ENCODE measurements at places on chromosomes 2 and 18.

DNA sequence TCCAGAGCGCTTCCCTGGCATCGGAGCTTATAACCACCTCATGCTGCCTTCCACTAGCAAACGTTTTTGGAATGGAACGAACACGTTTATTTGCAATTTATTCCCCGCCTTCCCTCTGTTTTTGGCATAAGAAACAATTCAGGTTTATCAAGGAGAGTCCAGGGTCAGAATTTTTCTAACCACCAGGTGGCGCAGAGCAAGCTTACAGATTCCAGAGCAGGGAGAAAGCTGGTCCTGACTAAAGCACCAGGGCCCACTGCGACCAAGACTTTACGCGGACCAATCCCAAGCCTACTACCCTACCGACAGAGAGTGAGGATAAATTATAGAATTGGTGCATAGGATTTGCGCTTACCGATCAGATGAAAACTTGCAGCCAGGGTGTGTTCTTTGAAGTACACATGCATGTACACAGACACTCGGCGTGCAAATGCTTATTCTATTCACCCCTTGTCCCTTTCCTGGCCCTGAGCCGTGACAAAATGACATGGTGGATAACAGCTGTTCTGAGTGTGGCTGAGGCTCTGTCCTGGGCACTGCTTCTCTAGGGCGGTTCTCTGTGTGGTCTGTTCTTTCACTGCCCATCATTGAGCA, 34.7 kb downstream of the NAPG start:
- peak; percentile 41 for DNase-seq

DNA sequence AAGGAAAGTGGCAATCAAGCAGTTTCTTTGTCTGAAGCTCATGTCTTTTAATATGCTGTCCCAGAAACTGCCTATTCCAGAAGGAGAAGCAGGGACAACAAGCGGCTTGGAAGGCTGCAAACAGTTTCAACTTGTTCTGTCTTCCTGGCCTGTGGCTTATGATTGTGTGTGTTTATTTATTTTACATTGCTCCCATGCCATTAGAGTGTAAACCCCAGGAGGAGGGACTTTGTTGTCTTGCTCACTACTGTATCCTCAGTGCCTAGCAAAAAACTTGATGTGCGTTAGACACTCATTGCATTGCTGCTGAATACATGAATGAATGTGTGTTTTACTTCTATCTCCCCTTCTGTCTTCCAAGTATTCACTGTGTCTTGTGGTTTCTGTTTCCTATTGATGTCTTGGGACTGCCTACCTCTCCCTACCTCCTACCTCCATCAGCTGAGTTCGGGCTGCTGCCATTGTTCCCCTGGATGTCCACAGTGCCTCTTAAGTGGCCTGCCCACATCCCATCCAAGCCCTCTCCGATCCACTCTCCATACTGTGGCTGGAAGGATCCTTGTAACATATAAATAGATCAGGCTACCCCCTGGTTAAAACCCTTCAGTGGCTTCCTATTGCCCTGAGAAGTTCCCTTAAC, 261.4 kb downstream of the DYSF start:
- no peak for DNase-seq

GRCh38 chr2:174681099-174682006, 82.9 kb downstream of the CHRNA1 start:
- DNase-seq = no peak

- no peak for DNase-seq
Measured at GRCh38 chr2:136111711-136112110, 6.2 kb downstream of the CXCR4 start.

DNA sequence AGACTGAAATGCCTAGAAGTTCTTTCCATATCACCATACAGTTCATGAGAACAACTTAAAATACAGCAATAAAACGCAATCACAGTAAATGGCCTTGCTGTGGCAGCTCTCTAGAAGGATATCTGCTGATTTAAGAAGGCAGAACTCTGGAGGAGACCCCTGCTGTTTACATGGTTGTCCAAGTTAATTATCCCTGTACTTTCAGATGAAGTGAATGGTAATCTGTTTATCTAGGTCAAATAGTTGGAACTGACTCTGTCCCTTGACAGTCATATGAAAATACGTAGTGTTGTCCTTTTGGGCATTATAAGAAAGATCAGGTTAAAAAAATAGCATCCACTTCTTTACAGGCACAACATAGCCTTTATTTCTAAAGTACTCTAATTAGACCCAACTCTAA, 115.6 kb downstream of the COLEC12 start:
- DNase-seq = no peak

GRCh38 chr2:10911291-10912075, at the start of gene KCNF1:
TSS of gene KCNF1 (plus strand) at chr2:10911934. CDS start at chr2:10912427, 493 bp downstream.
- no peak for DNase-seq

- DNase-seq = no peak
Measured at GRCh38 chr2:23835423-23835822, 91.5 kb downstream of the ATAD2B start.

DNA sequence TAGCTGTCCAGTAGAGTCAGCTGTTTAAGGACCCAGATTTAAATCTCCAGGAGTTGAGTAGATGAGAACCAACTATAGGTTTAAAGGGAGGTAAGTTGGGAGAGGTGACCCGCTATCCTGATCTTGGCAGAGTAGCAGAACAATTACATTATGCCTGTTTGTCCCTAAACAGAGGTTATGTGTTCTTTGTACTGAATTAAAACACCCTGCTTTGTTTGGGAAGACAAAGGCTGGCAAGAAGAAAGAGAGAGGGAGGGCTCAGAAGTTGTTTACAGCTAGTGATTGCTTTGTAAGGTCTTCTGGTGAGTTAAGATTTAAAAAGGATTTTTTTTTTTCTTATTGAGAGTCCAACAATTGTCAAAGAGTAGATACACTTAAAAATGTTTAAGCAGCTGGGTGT, 37.3 kb downstream of the USP14 start:
- no peak for DNase-seq

DNA sequence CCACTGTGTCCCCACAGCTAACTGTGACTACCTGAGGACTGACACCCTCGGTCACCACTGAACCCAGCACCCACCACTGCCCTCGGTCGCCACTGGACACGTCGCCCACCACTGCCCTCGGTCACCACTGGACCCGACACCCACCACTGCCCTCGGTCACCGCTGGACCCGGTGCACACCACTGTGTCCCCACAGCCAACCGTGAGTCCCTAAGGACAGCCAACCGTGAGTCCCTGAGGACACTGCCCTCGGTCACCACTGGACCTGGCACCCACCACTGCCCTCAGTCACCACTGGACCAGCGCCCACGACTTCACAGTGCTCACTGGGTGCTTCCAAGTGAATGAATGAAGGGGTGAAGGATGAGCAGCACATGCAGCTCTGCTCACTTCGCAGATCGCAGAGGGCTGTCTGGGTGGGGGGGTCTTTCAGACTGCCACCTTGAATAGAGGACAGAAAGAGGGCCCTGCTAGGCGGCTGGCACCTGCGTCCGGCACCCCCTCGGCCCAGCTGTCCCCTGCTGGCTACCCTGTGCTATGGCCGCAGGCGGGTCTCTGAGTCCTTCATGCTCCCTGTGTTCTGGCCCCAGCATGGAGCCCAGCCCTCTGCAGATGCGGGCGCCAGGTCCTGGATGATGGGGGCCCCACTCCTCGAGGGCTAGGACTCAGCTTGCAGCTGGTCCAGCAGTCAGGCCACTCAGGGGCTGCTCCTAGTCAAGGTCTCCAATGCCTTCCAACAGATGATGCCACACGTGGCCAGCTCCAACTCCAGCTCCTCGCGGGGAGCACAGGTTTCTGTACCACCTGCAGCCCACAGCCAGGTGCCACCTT, 51.4 kb upstream of the GPC1 start:
- no peak for DNase-seq

DNA sequence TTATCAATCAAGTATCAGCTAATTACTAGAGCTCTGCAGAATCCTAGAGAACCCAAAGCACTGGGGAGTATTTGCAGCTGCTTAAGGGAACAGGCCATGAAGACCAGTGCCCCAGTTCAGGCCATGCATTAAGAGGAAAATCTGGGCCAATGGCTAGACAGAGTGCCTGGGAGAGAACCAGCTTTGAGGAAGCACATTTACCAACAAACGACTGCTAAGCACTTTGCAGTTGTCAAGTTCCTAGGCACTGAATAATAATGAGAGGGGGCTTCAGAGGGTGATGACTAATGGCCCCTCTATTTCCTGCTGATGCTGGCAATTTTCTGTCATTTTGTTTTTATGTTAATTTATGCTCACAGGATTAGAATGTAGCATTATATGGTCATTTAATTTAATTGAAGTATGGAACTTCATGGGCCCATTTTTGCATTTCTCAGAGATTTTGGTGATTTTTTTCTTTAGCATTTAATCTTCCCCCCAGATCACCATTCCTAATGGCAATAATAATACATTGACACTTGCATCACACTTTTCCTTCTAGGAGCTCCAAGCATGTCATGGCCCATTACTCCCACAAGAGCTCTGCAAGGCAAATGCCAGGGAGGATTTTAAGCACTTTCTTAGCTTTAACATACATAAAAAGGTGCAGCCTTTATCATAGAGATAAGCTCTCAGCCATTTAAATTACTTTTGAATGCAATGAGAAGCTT, 147.7 kb upstream of the SPATS2L start:
- no peak for DNase-seq
